ENCODE measurements at places on chromosomes 3 and 15.

DNA sequence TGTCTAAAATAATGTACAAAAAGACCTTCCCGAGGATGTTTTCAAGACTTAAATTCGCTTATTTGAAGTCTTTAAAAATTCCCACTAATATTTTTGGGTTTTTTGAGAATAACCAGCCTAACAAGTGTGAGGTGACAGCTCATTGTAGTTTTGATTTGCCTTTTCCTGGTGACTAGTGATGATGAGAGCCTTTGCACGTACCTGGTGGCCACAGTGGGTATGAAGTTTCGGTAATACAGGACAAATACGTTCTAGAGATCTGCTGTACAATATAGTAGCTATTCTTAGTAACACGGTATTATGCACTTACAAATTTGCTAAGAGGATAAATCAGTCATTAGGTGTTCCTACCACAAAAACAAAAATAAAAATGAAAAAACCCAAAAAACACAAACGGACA, 124.9 kb downstream of the GRM7 start:
- no peak for DNase-seq

GRCh38 chr15:67156834-67157233, 91.4 kb downstream of the SMAD3 start:
- DNase-seq: no peak

DNA sequence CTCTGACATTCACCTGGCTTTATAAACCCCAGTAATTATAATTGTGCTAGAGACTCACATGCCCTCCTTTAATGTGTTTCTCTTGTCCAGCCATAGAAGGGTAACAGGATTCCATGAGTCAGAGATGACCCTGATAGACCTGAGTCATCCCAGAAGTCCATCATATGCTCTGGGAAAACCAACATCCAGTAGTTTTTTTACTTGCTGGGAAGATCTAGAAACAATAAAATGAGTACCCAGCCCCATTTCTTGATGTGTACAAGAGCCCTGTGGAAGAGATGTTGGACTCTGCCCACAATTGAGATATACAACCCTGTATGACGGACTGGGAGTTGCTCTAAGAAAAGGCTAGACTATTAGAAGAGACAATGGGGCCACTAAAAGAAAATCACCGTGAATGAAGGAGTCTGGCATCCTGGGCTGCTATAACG, 22.4 kb upstream of the THUMPD3 start:
- DNase-seq: no peak

GRCh38 chr3:12613250-12613649, 50.7 kb downstream of the RAF1 start:
- no peak for DNase-seq

GRCh38 chr15:49721091-49721490, 100.2 kb downstream of the DTWD1 start:
- no peak for DNase-seq
